ENCODE measurements at places on chromosomes 2 and 18.

DNA sequence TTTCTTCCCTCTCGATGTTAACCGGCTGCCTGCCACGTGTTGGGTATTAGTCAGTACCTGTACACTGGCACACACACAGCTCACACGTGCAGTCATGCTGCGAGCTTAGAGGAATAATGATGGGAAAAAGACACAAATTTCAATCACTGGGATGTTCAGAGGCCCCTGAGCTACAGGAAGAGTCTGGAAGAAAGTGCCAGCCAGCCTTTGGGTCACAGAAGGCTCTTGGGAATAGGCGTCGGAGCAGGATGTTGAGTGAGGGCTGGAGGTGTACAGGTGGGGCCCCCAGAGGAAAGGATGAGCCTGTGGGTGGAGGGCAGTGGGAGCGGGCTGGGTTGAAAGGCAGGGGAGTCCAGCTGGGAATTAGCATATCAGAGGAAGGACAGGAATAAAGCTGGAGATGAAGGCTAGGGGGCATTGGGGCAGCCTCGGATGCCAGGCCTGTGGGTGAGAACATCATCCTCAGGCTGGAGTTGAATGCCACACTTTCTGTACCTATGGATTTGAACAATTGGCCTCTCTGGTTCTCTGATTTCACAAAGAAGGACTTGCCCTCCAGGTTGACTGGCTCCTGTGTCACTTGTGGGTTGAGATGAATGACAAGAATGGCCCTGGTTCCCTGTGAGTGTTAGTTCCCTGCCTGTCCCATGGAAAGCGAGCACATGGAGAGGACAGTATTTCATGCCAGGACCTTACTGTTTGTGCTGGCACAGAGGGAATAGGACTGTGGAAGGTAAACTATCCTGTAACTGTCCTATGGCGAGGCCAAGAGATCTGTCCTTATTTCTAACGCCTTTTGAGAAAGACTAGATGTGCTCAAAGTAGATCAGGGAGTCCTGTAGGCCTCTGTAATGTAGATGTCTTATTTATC is 40.6 kb downstream of the GREB1 start:
- DNase-seq, result no peak

DNA sequence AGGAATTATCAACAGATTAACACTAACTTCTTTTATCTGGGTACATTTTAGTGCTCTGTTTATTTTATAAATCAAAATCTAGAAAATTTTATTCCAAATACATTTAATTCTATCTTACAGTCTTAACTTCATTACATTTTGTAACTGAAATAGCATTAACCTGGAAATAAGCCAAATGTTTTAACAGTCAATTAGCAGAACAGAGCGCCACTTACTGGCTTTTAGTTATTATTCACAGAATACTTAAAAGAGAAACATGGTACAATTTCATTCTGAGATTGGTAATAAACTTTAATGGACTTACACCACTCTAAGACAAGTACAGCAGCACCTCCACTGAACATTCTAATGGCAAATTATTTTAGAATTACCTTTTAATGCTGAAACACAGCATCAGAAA is 38.6 kb downstream of the SS18 start:
- DNase-seq, result no peak

DNA sequence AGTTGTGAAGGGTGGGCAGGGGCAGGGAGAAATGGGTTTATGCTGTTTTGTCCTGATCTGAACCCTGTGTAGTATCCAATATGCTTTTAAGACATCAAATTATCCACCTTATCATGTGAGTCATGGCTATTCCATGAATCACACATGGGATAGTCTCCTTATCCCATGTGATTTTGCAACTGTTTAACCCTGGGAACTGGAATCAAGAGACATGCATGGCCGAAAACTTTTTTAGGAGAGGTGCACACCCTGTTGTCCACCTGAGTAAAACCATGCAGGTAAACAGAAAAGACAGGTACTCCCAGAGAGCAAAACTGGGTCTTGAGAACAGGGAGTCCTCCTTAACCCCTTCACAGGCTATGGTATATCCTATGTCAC is 490.6 kb upstream of the HS6ST1 start:
- no peak for DNase-seq

DNA sequence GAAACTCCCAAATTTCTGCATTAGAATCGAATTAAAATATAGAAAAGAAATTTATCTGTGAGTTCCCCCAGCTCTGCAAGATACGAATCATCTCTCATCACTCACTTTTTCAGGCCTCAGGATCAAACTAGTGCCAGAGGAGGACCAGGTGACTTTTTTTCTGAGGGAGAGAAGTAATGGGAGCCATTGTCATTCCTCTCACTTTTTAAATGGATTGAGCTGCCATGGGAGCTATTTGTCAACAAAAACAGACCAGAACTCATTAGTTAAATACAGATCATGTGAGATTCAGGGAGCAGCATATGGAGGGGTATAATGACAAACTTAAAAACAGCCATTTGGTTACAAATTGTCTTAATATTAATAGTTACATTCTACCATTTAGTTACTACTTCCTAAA is 594.4 kb downstream of the DPP10 start:
- no peak for DNase-seq

- DNase-seq, result no peak
Observed at GRCh38 chr2:27803046-27803445, 31.5 kb downstream of the MRPL33 start.

DNA sequence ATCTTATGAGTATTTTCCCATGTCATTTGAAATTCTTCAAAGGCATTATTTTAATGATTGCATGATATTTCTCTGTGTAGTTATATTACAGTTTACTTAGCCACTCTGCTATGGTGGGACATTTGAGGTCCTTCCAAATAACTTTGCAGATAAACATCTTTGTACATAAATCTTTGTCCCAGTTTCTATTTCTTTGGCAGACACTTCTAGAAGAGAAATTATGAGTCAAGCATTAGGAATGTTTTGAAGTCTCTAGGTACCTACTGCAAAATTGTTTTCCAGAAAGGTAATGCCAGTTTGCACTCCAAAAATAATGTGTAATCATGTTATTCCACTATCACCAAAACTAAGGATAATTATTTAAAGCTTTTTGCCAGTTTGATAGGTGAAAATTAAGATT is 149.7 kb downstream of the EN1 start:
- no peak for DNase-seq

DNA sequence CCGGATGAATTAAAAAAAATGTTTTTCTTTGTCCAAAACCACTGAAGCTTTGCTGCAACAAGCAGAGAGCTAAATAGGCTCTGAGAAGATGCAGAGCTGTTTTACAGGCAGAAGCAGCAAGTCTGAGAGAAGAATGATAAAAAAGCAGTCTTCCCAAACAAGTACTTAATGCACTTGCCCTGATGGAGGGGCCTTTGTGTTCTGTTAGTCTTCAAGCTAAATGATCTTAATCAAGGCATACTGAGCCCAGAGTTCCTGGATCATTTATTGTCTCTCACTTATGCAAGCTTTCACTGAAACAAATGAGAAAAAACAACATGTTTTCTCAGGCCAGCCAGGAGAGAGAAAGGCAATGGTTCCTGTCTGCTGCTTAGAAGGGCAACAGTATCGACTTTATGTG is 152.5 kb downstream of the CLIP4 start:
- no peak for DNase-seq

GRCh38 chr18:4068552-4069158 is 386.5 kb downstream of the DLGAP1 start:
- peak; percentile 7 for DNase-seq

GRCh38 chr2:160014227-160014626 is 48.2 kb downstream of the PLA2R1 start:
- DNase-seq, result no peak

DNA sequence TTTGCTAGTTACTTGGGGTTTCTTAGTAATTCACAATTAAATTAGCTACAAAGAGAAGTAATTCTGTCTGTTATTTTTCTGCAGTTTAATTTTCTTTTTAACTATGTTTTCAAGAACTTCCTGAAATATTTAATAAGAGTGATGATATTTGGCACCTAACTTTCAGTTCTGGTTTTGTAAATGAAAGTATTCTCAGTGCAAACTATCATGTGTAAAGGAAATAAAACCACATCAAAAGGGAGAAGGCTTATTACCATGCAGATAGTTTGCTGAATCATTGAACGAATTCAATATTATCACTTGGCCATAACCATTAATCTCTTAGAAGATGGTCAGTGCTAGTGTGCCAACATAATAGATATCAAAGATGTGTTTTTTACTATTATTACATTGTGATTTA is 29.2 kb downstream of the DYTN start:
- DNase-seq, result no peak

DNA sequence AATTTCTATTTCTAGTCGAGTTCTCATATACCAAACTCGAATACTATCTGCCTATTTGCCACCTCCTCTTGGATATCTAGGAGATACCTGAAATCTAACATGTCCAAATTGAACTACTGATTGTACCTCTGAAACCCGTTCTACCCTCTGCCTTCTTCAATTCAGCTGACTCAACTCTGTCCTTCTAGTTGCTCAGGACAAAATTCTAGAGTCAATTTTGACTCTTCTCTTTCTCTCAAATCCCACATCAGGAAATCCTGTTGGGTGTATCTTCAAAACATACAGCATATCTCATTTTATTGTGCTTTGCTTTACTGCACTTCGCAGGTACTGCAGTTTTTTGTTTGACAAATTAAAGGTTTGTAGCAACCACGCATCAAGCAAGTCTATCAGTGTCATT is 137.8 kb downstream of the ZAP70 start:
- DNase-seq, result no peak

- no peak for DNase-seq
Observed at GRCh38 chr2:127154396-127154795, 47.4 kb upstream of the BIN1 start.

DNA sequence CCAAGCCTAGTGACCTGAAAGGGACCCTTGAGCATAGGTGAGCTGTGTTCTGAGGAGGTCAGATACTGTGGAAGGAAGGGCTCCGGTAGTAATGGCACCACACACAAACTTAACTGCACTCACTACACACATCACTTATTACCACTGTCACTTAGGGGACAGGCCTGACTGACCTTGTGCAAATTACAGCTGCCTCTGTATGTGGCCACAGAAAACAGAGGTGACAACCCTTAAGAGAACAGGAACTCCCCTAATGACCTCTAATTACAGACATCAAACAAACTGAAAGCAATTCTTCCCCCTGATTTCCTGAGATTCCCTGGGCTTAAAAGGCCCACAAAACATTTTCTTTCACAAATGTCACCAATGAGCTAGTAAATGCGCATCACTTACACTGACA is 360.6 kb downstream of the RND3 start:
- no peak for DNase-seq

All from stimulated activated CD4-positive, alpha-beta T cell treated with anti-CD3 and anti-CD28 coated beads, Interleukin-12 subunit alpha, Interleukin-12 subunit beta, amount 100 ng/mL, for 48 hours (primary cell).